Erythroblast (primary cell): ENCODE measurements at places on chromosomes 4 and X.

GRCh38 chr4:8394061-8394519, 46.4 kb downstream of the ACOX3 start:
- no peak for DNase-seq

- DNase-seq = peak; percentile 96
These were observed 5.5 kb upstream of the XAGE2 start for GRCh38 chrX:52363247-52363883.

DNA sequence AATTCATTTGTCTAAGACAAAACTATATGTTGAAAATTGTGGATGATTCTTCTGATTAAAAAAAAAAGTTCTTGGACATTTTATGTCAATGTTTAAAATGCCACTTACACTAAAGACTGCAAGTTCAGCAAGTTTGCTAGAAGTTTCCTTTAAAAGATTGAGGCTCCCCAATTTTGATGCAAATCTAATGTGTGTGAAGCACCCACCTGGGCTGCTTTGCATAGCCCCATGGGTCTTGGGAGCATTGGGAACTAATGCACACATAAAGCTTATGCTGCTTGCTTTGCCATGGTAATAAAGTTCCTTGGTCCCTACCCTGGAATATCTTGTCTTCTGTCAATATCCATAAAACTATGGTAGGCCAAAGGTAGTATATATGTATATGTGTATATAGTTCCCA, 725.9 kb upstream of the GRID2 start:
- no peak for DNase-seq

GRCh38 chrX:389021-389441, 2.3 kb upstream of the PPP2R3B start:
- no peak for DNase-seq

DNA sequence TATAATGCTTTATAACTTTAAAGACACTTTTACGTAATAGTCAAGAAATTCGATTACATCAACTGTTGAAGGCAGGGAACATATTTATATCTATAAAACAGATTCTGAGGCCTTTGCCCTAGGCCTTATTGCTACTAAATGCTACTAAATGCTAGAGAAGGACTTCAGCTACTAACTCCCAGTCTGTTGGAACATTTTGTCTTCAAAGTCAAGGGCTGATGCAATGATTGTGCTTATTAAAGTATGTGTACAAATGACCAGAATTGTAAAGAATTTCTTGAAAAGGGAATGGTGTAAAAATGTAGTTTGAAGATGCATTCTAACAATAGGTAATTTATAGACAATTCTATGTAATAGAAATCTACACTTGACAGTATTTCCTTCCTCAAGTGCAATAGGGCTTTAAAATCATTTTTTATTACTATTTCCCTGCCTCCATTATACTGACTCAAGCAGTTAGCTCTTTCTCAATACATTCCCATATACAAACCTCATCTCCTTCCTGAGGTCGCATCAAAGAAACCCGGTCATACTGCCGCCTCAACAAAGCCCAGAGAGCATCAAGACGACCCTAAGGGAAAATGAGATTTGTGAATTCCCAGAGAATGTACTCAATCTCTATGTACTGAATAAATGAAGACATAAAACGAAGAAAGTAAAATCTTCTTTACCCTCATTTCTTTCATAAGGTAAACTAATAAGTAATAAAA, 95.7 kb downstream of the ANTXR2 start:
- no peak for DNase-seq

DNA sequence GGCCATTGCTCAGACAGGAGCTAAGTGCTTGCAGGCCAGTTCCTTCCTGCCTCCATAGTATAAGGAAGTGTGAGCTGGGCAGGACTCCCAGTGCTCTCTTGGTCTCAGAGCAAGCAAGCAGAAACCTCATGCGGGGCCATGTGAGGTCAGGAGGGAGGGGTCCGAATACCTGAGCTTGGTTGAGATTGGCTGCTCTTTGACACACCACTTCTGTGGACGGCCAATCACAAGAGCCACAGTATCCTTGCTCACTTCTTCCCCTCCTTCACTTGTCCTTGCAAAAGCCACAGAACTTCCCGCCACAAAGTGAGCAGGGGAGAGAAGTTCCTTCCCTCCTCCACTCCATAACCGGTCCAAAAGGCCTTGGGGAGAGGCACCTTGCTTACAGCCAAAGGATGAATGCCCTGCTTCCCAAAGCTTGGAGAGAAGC, 56.7 kb downstream of the PRPS1 start:
- no peak for DNase-seq
